ENCODE measurements at places on chromosomes 4 and X.

- no peak for DNase-seq
These were observed 1.5 kb upstream of the NEIL3 start for GRCh38 chr4:177308125-177308524.

DNA sequence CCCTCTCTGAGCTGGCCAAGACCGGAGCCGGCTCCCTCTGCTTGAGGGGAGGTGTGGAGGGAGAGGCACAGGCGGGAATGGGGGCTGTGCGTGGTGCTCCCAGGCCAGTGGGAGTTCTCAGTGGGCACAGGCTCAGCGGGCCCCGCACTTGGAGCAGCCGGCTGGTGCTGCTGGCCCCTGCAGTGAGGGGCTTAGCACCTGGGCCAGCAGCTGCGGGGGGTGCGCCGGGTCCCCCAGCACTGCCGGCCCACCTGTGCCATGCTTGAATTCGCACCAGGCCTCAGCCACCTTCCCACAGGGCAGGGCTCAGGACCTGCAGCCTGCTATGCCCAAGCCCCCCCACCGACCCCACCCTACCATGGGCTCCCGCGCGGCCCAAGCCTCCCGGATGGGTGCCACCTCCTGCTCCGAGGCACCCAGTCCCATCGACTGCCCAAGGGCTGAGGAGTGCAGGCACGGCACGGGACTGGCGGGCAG lies 602.5 kb downstream of the KCTD8 start:
- no peak for DNase-seq

DNA sequence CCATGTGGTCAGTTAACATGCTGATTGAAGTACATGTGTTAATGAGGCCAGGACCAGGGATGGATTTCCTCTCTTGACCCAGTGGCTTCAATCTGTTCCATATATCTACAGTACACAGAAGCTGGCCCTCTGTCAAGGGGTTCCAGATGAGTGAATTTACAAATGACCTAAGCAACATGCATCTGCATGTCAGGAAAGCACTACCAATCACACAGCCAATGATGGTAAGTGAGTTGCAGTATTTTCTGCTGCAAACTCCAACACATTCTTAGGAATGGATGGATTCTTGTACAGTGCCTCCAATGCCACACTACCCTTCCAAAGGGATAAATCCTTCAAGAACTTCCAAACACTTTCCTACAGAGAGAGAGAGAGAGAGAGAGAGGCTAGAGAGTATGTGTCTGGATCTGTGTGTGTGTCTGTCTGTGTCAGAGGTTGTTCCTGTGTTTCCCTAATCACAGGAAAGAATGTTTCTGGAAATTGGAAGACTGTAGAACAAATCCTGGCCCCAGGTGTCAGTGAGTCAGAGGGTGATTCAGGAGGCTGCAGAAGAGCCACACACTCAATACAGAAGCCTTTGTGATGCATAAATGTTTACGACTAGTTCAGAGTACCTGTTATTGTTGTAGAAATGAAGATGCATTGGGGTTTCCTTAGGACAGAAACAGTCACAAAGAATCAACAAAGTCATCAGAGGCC lies 107.5 kb downstream of the GUCY2F start:
- no peak for DNase-seq

DNA sequence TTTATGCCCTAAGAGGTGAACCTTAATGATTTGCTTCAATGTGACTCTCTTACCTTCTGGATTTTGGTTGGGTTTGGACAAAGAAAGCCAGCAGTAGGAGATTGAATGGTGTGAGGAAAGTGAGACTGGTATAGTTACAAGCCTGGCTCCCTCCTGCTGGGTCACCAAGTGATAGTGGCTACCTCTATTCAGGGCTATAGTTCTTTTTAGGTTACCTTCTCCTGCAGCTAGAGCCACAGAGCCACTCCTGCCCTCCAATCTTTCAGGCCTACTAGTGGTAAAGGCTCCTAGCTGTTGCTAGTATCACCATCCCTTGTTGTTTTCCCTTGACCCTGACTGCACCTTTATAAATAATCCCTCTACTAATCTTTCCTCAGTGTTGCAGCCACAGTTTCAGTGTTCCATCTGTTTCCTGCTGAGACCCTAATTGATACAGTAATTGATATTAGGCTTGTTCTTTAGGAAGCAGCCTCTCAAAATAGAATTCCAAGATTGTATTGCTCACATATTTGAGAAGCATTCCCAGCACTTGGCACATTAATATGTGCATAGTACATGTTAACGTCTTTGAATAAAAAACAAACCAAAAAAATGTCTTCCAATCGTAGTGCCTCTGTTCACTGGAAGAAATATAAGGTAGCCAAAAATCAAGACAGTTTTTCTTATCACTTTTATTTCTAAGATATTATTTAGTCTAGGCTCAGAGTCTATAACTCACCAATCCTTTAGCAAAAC lies 82.3 kb downstream of the SRPX start:
- DNase-seq, result no peak

DNA sequence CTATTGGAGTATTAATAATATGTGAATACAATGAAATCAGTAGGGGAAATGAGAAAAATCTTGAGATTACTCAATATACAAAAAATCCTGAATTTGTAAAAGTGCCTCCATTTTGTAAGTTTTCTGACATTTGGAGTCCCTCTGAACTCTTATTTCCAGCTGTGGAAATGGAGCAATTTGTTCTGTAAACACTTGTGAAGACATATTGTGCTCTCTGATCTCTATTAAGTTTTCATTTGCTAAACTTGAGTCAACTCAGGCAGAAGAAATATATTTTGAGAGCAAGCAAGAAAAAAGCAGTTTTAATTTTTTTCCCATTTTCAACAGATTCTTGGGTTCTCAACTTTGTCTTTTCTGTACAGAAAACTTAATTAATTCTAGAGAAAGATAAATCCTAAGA lies 51.4 kb upstream of the PCDH18 start:
- DNase-seq, result no peak

- peak; percentile 70 for DNase-seq
These were observed 151.6 kb downstream of the GRIA2 start for GRCh38 chr4:157372154-157372553.

DNA sequence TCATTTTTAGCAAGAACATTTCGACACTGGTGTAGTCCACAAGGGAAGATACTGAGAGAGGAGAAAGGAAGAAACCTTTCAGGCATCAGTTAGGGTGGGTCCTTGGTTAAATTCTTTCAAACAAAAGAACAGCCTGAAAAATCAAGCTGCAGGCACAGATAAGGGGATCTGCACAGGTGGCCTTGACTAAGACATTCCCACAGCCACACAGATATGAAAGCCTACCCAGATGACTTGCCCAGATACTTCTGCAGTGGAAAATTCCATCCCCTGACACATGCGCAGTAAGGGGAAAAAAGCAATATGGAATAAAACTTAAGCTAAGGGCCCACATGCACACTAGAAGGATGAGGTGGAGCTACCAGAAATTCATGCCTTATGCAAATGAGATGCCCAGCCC lies 8.9 kb upstream of the TMEM165 start:
- DNase-seq, result no peak

- DNase-seq, result no peak
These were observed 2.8 kb upstream of the PRDX4 start for GRCh38 chrX:23664496-23664895.

GRCh38 chr4:113884655-113885054 lies 94.8 kb downstream of the ARSJ start:
- DNase-seq, result no peak

DNA sequence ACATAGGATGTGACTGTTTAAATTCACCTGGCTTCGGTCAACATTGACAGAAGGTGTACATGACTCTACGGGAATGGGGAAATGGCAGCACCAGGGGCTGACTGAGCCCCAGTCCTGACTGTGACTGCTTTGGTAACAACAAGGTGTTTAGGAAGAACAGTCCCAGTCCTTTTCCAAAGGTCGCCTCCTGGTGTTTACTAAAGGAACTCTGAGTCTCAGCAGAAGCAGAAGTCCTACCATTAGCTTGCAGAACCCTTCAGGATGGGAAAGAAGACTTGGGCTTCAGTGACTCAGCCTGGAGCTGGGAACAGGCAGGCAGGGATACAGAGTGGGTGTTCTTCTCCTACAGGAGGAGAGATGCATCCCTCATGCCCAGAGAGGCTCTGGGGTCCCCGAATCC lies 103.3 kb downstream of the MGST2 start:
- DNase-seq, result no peak

- DNase-seq, result no peak
These were observed 35.4 kb upstream of the ENPP6 start for GRCh38 chr4:184253072-184253420.

DNA sequence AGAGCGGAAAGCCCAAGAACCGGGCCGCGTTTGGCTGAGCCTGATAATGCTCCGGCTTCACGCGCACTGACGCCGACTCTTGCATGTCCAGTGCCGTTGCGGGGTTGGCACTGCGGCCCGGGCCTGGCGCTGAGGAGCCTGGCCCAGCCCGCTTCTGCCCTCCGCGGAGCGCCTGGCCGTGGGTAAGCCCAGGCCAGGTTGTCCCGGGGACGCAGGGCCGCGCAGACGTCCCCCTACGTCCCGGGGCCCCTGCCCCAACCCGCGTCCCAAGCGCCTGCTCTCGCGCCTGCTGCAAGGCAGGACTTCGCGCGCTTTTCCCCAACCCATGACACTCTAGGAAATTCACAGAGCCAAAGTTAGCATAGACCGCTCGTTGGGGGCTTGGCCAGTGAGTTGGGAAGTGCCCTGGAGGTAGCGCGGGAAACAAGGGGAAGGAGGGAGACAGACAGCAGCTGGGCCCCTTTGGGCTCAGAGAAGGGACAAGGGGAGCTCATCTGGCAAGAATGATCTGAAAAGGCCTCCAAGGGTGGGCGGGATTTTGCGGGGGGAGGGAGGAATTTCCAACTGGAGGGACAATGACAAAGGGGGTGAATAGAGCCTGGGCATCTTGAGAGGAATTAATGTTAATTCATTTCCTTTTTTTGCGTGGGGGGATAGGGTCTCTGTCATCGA lies 665 bp upstream of the LRPAP1 start:
- no peak for DNase-seq

DNA sequence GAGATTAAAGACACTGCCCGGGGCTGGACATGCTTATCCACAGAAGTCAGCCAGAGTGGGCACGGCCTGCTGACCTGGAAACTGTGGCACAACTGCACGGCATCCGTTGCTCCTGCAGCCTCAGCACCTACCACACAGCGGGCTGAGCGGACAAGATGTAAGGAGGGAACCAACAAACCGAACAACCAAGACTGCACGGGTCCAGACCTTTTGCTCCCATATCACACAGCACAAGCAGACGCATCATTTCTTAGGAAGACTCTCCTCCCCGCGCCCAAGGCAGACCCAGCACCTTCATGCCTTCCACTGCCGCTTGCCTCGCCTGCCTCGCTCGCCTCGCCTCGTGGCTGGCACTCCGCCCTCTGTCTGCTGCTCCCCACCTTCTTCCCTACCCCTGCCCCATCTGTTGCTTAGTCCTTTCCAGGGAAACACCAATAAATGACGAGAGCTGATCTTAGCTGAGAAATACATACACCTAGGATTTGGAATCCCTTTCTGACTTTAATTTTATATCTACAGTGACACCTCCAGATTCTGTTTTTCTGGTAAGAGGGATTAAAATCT lies 79.0 kb downstream of the AFAP1 start:
- no peak for DNase-seq

DNA sequence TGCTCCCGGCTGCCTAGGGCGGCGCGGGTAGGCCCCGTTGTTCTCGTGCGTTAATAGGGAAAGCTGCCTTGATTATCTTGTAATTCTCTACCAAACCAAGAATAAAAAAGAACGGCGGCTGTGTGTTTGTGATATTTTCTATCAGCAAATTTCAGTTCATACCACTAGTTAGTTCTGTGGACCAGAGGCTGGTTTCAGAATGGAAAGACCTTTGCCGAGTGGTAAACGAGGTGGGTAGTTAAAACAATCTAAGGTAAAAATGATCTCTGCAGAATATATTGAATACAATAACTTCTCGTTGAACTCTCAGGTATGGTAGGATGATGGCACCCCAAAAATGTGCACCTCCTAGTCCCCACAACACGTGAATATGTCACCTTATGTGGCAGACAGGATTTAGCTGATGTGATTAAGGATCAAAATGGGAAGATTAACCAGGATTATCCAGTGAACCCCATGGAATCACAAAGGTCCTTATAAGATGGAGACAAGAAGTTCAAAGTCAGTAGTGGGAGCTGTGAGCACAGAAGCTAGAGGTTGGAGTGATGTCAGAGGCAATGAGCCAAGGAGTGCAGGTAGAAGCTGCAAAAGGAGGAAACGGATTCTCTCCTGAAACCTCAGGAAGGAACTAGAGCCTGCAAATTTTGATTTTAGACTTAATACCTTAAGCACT lies 574 bp upstream of the CFAP97 start:
- no peak for DNase-seq

- DNase-seq, result no peak
These were observed 196.8 kb upstream of the LEF1 start for GRCh38 chr4:108365551-108365950.

GRCh38 chr4:123116412-123116811 lies 194.0 kb upstream of the NUDT6 start:
- no peak for DNase-seq

- DNase-seq, result no peak
These were observed 122.9 kb downstream of the C4orf33 start for GRCh38 chr4:129218897-129219296.

DNA sequence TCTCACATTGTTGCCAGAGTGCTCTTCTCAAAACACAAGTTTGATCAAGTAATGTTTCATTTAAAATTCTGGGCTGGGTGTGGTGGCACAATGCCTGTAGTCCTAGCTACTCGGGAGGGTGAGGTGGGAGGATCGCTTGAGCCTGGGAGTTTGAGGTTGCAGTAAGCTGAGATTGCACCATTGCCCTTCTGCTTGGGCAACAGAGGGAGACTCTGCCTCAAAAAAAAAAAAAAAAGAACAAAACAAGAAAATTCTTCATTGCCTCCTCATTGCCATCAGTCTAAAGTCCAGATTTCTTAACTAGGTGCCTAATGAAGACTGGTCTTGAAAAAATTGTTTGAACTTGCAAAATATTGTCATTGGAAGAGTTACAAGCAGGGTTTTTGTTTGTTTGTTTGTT lies 120.1 kb downstream of the MFAP3L start:
- no peak for DNase-seq

DNA sequence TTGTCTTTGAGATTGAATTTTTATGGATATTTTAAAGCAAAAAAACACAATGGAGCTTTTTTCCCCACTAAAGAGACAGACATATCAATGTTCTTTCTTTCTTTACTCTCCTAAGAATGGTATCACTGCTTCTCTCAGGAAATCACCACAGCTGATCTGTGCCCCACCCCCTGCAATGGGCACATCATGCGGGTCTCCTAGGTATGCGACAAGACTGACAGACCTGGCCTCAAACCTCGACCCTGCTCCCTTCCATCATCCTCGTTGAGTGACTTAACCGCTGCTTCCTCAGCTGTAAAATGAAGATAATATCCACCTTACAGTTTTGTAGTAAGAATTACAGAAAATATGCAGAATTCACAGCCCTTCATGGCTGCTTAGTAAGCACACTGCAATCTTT lies 58.3 kb downstream of the LEF1 start:
- DNase-seq, result no peak

- DNase-seq, result no peak
These were observed 1093.0 kb upstream of the TENM3 start for GRCh38 chr4:181150191-181150590.

Data from NCI-H1417 treated with DMSO at 0.1 percent for 48 hours (cell line).